Naive thymus-derived CD8-positive, alpha-beta T cell (primary cell): ENCODE measurements at places on chromosomes 2 and 18. TPM values are rescaled to one million over a fixed set of nuclear protein-coding genes. Genes with fewer than 3 reads are reported as not detected.
A peak's percentile ranks its signal among the peaks of the same experiment; 100 is the strongest.

DNA sequence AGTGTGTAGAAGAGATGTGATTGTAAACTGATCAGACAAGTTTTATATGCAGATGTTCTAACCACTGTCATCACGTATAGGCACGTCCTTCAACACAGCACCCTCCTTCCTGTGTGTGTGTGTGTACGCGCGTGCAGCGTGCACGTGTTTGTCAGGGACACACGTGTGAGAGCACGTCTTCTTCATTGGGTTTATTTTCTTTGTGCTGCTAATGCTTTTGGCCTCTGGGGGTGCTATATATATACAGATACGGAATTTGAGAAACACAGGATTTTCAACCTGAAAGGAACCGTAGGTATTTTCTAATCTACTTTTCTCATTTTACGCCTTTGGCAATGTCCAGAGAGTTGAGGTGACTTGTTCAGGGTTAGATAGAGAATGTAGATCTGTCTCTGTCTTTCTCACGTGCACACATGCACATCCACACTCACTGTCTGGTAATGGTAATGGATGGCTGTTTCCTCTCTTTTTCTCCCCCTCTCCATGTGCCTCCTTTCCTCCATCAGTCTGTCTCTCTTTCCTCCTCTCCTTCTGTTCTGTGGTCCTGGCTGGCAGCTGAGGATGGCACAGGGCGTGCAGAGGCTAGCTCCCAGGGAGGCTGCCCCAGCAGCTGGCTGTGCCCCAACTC lies 13.4 kb upstream of the CELF4 start:
- no peak for DNase-seq

- DNase-seq = no peak
Measured at GRCh38 chr2:239000500-239001073, 152.7 kb downstream of the TWIST2 start.

- no peak for DNase-seq
Measured at GRCh38 chr2:64568836-64569235, 44.7 kb downstream of the AFTPH start.

GRCh38 chr2:113119111-113119510 lies 8.3 kb upstream of the IL1RN start:
- DNase-seq = no peak

The SFT2D3 gene
- 16.5 TPM for total RNA-seq

- DNase-seq = no peak
Measured at GRCh38 chr2:20490300-20491181, 43.7 kb downstream of the RHOB start.

- no peak for DNase-seq
Measured at GRCh38 chr2:225310745-225311144, 88.8 kb upstream of the NYAP2 start.

- DNase-seq = no peak
Measured at GRCh38 chr2:54289917-54290316, 33.9 kb upstream of the TSPYL6 start.

The MAP4K4 gene
- 116 TPM for total RNA-seq

The DCDC2C gene
- total RNA-seq = not detected

DNA sequence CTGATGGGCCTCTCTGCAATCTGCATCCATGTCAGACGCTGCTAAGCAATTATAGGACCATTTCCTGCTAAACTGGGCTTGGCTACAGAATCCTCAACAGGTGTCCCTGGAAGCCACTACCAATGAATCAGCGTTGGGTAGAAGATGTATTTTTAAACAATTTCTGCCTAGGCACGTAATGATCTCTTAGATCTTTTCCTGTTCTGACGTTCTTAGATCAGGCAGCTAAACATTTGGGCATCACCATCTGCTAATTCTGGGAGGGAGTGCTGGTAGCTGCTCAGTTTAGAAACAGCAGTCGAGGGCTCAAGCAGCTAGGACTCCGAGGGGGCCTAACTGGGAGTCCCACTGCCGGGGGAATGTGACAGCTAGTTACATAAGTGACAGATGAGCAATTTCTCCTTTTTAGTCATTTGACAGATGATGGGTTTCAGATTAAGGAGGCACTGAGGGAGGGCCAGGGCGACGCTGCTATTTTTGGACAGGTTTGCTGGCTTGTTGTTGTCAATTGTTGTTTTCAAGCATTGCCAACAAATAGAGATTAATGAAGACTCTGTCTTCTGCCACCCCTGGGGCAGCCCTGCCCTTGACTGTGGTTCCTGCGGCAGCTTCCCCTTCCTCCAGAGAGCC lies 92.7 kb downstream of the MRO start:
- DNase-seq = no peak

DNA sequence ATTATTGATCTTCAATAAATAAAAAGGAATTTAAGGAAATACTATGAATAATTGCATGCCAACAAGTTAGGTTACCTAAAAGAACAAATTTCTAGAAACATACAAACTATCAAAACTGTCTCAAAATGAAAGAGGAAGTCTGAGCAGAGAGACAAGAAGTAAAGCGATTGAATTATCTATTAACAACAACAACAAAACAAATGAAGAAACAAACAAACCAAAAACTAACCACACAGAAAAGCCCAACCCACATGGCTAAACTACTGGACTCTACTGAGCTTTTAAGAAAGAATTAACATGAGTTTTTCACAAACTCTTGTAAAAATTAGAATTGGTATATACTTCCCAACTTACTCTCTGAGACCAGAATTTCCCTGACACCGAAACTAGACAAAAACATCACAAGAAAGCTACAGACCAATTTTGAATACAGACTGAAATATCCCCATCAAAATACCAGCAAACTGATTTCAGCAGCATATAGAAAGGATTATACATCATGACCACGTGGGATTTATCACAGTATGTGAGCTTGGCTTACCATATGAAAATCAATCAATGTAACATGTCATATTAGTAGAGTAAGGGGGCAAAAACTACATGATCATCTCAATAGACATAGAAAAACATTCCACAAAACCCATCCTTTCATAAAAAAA lies 16.6 kb upstream of the GALNT1 start:
- DNase-seq = no peak

- no peak for DNase-seq
Measured at GRCh38 chr2:8550937-8551621, 130.8 kb upstream of the ID2 start.

The ZNF514 gene
- 43.9 TPM for total RNA-seq

The EPAS1 gene
- total RNA-seq = 1.1 TPM

DNA sequence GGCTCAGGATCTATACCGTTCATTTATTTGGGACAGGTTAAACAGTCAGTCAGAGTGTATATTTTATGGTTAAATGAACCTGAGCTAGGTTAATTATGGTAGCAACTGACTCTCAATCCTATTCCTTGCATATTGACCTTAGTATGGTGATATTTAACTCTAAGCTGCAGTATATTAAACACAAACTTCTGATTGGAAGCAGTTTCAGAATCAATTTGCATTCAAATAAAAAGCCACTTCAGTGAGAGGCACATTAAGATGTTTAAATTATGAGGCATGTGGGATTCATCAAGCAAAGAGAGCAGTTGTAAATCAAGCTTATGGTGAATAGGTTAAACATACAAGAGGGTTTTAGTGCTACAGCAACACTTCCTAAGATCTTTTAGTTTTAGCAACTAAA lies 40.4 kb downstream of the FRZB start:
- DNase-seq = no peak

The SCN1A gene
- not detected for total RNA-seq

The ASB18 gene
- not detected for total RNA-seq

- DNase-seq = no peak
Measured at GRCh38 chr18:47331026-47331425, 79.6 kb upstream of the SKOR2 start.

The TM4SF20 gene
- total RNA-seq = not detected

The ST6GAL2 gene
- total RNA-seq = not detected

GRCh38 chr2:102101849-102102635 lies 40.5 kb upstream of the IL1R1 start:
- no peak for DNase-seq

- peak; percentile 2 for DNase-seq
Measured at GRCh38 chr2:207352978-207353671, 176.6 kb upstream of the CREB1 start.

- DNase-seq = no peak
Measured at GRCh38 chr2:55954306-55955035, 30.9 kb upstream of the EFEMP1 start.

GRCh38 chr2:13006829-13007717 lies 290.3 kb downstream of the TRIB2 start:
- peak; percentile 49 for DNase-seq

GRCh38 chr18:47929681-47930198 lies 719 bp downstream of the SMAD2 start:
- DNase-seq = no peak

DNA sequence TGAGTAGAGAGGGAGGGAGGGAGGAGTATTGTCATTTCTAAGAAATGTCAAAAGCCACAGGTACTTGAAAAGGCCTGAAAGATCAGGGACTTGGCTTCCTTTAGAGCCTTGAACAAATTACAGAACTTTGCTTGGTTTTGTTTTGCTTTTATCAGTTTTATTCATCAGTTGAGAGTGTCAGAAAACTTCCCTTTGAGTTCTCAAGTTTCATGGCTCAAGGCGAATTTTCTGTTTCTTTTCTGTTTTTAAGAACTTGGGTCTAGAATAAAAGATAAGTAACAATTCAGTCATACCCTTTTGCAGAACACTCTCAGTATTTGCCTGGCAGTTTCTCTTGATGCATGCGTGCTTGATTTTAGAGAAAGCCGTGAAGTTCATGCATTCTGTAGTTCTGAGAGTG lies 531.9 kb downstream of the PARD3B start:
- no peak for DNase-seq

- no peak for DNase-seq
Measured at GRCh38 chr2:114488841-114489530, 46.5 kb downstream of the DPP10 start.

The LRRTM1 gene
- total RNA-seq = not detected

DNA sequence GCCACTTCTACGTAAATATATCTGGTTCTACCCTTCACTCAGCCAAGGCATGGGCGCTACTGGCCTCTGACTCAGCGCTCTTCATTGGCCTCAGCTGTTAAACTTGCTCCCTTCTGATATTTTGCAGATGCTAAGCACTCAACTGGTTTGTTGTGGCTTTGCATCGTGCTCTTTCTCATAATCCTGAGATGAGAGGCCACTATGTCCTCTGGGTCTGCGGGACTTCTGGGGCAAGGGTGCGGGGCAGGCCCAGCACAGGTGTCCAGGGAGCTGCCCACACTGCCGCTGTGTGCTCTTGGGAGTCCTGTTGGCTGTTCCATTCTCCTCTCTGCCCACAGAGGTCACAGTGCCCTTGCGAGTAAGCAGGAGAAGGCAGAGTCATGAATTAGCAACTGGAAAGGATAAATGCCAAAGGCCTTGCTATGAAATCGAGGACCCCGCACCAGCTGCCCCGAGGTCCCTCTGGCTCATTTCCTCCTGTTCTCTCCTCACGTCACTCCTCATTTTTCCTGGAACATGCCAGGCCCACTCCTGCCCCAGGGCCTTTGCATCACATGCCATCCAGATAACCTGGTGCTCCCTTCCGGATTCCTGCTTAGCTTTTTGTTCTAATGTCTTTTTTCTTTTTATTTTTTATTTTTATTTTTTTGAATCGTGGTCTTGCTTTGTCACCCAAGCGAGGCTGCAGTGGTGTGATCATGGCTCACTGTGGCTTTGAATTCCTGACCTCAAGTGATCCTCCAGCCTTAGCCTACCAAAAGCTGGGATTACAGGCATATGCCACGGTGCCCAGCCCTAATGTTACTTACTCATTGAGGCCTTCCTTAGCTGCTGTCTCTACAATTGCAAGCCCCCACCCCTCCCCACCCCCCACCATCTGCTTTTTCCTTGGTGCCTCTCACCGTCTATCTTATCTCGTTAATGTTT lies 34.9 kb upstream of the MAT2A start:
- DNase-seq = no peak

- DNase-seq = no peak
Measured at GRCh38 chr2:61658841-61659780, 121.0 kb upstream of the XPO1 start.

DNA sequence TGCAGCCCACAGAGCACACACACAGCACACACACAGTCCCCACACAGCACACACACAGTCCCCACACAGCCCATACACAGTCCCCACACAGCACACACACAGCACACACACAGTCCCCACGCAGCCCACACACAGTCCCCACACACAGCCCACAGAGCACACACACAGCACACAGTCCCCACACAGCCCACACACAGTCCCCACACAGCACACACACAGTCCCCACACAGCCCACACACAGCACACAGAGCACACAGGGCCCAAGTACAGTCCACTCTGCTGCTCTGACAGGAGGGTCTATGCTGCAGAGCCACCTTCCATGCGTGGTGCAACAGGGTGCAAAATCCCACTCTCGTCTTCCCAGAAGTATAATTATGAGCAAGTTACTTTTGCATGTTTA lies 240.5 kb upstream of the SALL3 start:
- no peak for DNase-seq

GRCh38 chr2:88252646-88253045 lies 82.5 kb downstream of the THNSL2 start:
- DNase-seq = no peak

DNA sequence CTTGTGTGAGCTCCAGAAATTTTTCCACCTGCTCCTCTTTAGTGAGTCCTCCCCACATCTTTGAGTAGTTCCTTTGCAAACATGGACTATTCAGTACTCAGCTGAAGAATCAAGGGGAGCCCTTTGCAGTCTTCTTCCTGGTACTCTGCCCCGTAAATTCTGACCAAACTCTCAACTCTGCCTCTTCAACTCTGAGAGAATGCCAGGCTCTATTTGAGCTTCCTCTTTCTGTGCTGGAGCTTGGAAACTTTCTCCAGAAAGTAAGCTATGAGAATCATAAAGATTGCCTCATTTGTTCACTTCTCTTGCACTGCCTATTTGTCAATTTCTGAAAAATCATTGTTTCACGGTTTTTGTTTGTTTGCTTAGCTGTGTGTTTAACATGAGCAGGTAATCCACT lies 7.4 kb upstream of the STAT4 start:
- DNase-seq = no peak

The PSMA8 gene
- total RNA-seq = 1.7 TPM

DNA sequence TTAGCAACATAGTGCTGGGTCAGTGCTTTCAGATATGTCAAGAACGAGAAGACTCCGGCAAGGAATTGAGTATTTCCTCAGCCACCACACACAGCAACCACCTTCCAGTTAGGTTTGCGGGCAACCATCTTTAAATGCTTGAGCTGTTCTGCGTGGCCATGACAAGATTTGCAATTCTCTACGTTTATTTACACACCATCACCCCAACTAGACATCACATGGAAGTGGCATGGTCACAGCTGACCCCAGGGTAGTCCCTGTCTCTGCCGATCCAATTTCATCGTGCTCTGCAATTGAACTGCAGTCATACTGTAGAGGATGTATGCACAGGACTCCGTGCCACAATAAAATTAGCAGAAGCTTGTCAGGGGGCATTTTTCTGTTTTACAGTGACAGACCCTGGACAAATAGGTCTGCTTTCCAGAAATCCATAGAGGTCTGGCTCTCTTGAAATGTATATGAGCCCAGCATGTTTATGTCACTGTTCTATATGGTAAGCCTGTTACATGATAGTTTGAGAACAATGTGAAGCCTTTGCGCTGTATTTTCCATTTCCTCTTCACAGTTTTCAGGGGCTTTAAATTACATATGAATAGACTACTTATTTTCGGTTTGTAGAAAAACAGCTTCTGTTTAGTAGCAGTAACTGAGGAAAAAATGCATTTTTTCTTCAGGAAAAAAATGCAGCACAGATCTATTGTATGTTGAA lies 605.2 kb downstream of the NR4A2 start:
- DNase-seq = no peak
